ENCODE measurements at places on chromosomes 1 and 21.
A peak's percentile ranks its signal among the peaks of the same experiment; 100 is the strongest.

- peak; percentile 42 for DNase-seq
These were observed at the start of gene VWA1 for GRCh38 chr1:1435106-1435903. Gene VWA1 (plus strand): TSS chr1:1435690. CDS start chr1:1435749, 59 bp downstream.

DNA sequence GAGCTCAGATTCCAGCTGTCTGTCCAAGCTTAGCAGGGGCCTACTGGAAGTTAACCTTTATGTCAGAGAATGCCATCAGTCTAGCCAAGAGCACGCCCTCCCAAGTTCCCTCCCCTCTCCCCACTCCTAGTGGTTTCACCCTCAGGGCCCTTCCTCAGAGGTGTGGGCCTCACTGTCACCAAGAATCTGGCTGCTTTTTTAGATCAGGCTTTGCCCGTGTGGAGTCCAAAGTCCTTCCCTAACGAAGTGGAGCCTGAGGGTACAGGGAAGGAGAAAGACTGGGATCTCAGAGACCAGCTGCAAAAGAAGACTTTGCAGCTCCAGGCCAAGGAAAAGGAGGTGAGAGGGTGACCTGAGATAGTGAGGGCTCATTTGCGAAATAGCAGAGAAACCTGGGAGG, 4.1 kb downstream of the C1orf74 start:
- no peak for DNase-seq

GRCh38 chr1:3658231-3658615, 5.9 kb downstream of the TP73 start:
- DNase-seq = no peak

DNA sequence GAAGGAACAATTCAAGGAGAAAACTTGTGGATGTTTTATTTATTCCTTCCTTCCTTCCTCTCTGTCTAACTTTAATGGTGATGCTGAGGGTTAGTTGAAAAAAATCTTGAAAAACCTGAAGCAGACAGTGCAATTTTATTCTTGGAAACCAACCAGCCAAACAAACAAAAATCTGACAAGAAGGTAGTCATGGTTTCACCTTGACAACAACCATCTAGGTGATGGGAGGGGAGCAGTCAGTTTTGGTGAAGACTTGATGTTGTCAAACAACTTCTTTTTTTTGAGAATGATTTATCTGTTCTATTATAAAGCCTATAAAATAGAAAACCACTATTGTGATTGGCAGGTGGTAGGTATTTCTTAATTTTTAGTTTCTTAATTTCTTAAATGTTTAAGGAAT, 92.4 kb upstream of the GPR88 start:
- DNase-seq = no peak

- no peak for DNase-seq
These were observed 440.9 kb upstream of the ZRANB2 start for GRCh38 chr1:71521655-71522264.

DNA sequence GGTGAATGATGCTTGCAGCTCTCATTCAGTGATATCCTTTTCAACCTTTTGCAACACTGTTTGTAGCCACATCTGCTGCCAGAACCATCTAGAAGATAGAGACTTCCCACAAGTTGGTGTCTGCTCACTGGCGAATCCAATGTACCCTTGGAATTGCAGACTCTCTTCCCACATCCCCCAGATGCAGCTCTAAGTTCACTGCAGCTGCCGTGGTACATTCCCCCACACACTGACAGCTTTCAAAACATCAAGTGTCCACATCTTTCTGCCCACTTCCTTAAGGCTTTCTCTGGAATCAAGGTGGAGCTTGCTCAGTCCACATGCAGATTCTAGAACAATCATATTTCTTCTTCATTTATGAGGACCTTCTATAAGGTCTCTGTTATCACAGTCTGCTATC, 99.2 kb downstream of the PLPPR4 start:
- no peak for DNase-seq

- DNase-seq = no peak
These were observed 102.8 kb upstream of the GALNT2 start for GRCh38 chr1:229964281-229964680.

- DNase-seq = no peak
These were observed 19.0 kb downstream of the DPH5 start for GRCh38 chr1:101006553-101006952.

GRCh38 chr1:54120698-54121481, 31.9 kb downstream of the CDCP2 start:
- DNase-seq = no peak

GRCh38 chr21:45109831-45110492, 35.6 kb downstream of the ADARB1 start:
- DNase-seq = no peak

GRCh38 chr1:209223791-209224190, 359.7 kb upstream of the CAMK1G start:
- no peak for DNase-seq

DNA sequence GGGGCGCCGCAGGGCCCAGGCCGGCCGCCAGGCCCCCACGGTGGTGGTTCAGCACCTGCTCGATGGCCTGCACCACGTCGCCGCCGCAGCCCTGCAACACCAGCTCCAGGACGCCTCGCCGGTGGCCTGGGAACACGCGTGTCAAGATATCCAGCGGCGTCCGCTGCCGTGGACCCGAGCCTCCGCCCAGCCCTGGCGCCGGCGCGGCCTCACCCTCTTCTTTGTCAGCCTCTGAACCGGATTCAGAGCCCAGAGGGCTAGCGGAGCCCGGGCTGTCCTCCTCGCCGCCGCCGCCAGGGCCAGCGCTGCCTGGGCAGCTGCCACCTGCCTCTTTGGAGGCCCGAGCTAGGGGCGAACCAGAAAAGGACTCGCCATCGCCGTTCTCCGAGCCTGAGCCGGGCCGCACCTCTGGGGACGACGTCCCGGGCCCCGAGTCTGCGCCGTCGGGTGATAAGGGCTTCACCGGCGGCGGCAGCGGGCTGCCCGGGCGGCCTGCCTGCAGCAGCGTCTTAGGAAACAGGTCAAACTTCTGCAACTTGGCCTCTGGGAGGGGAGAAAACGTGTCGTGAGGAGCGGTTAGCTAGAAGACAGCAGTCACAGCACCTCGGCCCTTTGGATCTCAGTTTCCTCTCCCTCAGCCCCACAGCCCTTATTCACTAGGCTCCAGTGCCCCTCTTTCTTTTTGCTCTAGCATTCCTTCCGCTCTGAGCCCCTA, 3.9 kb downstream of the DMRTA2 start:
- DNase-seq = no peak

DNA sequence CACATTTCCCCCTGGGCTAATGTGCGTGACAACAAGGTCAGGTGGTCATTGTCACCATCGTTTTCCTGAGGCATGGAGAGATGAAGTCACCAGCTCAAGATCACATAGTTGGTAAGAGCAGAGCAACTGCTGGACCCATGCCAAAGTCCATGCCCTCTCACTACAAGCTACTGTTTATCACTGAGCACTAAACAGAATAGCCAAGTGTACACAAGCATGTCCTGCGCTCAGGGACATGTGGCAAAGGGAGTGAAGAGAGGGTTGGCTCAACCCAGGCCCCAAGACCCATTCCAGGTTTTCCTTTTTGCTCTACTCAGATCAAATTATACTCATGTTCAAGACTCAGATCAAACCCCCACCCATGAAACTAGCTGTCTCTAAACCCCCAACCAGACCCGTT, 20.8 kb downstream of the LRRC52 start:
- DNase-seq = no peak

DNA sequence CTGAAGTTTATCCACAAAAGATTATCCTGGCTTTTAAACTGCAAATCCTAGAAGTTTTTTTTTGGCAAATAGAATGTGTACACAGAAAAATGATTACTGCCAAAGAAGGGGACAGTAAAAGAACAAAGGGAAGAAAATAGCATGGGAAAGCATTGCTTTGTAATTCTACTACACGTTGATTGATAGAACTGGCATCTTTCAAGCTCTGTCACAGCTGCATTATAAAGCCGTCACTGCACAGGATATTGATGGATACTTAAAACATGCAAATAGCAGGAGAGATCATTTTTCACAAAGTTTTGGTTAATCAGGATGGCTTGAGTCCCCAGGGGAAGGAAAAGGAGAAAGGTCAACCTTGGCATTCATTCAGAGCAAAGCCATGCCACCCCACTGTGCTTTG, 183.7 kb upstream of the RRP15 start:
- DNase-seq = no peak

GRCh38 chr1:44174630-44175029, 33.2 kb upstream of the KLF18 start:
- DNase-seq = no peak

DNA sequence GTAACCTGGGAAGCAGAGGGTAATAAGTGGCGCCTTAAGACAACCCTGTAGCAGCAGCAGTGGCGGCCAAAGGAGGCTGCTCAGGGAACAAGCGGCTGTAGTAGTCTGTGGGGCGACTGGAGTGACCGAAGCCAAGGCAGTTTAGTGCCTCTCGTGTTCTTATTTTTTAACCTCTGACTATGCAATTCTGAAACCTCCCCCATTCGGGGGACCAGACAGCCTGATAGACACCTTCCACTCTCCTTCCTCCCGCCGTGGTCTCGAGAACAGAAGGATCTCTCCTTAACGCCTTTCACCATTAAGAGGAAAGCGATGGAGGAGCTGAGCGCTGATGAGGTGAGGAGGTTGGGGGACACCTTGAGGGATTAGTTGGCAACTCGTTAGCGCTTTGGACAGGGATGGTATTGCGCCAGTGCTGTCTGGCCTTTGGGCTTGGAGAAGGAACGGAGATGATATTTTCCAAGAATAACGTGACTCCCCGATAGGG, 644 bp downstream of the UBE4B start:
- DNase-seq = no peak

GRCh38 chr1:181541947-181542346, 58.6 kb downstream of the CACNA1E start:
- DNase-seq = no peak

- no peak for DNase-seq
These were observed 115.1 kb downstream of the PROX1 start for GRCh38 chr1:214102907-214103306.

- DNase-seq = no peak
These were observed 39.9 kb downstream of the SPSB1 start for GRCh38 chr1:9332513-9333143.

GRCh38 chr1:183600136-183600535, 9.9 kb upstream of the NCF2 start:
- DNase-seq = no peak

GRCh38 chr1:214002060-214002459, 14.3 kb downstream of the PROX1 start:
- no peak for DNase-seq

GRCh38 chr1:40383488-40384412, 10.2 kb downstream of the SMAP2 start:
- DNase-seq = no peak

DNA sequence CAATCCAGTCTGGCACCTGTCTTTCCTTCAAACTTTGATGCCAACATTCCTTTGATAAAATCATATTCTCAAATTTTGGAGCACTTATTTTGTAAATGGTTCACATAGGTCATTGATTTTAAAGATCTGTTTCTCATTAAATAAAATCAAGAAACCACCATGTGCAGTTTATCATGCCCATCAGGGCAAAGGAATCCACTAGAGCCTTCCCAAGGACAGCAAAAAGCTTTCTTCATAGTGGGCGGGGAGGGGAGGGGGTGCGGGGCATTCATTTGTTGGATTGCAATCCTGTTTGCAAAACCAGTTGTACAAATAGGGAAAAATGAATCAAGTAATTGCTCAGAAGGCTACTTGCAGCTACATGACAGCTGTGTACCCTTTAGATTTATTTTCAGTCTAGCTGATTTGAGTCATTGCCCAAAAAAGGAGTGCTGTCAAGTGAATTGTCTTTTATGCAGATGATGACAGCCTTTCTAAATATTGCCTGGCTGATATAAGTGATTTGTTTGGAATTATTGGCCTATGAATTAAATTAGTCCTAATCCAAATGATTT, 23.0 kb downstream of the LRRC8B start:
- peak; percentile 42 for DNase-seq

DNA sequence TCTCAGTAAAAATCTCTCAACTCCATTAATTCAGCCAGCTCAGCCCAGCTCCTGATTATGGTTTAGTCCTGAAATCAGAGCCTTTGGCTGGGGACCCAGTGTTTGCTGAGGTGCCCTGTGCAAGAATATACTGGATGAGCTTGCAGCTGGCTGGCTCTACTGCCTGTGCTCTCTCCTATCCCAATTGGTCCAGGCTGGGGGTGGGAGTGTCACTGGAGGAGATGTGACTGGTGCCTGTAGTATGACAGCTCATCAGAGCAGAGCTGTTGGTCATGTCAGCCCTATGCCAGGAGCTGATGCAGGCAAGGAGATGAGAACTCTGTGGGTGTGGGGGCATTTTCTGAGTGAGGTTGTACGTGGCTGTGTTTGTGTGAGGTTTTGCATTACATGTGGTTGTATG, 87.0 kb downstream of the TNR start:
- no peak for DNase-seq

GRCh38 chr1:197249324-197249723, 18.7 kb upstream of the CRB1 start:
- DNase-seq = no peak

DNA sequence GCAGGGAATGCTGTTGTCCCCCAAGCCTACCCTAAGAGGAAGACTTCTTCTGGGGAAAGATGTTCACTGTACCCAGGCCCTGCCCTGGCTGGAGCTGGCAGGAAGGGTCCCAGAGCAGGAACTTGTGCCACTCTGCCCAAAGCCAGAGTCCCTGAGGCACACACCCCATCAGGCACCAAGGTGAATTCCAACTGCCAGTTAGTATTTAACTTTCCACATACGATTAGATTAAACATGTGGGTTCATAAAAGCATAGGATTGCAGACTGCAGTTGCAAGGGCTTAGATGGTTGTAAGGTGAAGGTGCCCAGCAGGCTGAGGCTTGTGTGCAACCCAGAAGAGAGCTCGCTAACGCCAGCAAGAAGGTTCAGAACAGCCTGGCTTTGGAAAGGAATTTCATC, at the start of gene KCNE2:
Gene KCNE2 (plus strand): TSS at position 274 of the 400 bp plus-strand sequence. CDS start 6,473 bp downstream, outside the sequence.
- DNase-seq = no peak

DNA sequence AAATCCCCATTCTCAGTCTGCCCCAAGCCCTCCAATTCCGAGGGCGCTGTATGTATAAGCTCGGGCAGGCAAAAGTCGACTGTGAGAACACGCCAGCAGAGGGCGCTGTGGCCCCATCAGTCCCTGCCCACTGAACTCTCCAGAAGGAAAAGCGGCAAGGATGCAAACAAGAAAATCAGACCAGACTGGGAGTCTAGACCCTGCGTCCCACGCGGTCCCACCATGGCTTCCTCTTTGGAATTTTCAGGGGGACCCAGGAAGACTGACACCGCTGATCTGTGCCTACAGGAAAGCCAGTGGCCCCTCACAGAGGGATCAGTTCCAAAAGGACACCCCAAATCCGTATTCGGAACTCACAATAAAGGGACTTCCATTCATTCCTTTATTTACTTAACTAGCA, 19.5 kb downstream of the TEX35 start:
- DNase-seq = peak; percentile 36

All from T-helper 2 cell (primary cell).